Activated T-helper 17 cell treated with anti-CD3 and anti-CD28 coated beads, Interleukin-2, amount 50 U/mL, for 72 hours (primary cell): ENCODE measurements at places on chromosomes 11 and 22.

- ATAC-seq: no peak
These were observed 1.9 kb upstream of the PEX26 start for GRCh38 chr22:18075720-18076497.

DNA sequence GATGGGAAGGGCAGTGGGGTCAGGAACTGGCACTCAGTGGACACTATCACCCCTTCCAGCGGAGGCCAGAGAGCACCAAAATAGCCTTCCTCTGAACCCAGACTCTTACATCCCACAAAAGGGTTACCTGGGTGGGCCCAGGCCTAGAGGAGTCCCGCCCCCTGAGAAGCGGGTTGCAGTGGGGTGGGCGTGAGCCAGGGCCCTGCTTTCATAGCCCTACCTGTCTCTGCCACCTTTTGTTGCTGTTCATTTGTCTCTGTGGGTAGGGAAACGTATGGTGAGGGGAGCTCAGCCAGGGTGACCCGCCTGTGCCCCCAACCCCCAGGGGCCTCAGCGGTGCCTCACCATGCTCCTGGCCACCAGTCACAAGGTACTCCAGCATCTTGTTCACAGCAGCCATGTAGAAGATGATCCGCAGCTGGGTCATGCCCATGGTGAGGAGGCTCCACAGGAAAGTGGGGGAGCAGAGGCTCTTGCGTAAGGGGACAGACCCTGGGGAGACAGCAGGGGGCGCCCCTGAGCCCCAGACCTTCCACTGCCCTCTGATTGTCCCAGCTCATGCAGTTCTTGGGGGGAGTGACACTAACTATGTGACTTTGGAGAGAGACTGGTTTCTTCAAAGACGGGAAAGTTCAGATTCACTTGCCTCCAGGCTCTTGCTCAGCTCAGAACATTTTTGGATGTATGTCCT is 24.0 kb downstream of the SLC43A1 start:
- ATAC-seq: peak; percentile 74

- ATAC-seq: no peak
These were observed 263.1 kb downstream of the DDX10 start for GRCh38 chr11:108927791-108928545.

- no peak for ATAC-seq
These were observed 85.5 kb downstream of the NOX4 start for GRCh38 chr11:89405629-89406028.

- ATAC-seq: no peak
These were observed 30.4 kb upstream of the SHANK2 start for GRCh38 chr11:71282581-71283351.

- no peak for ATAC-seq
These were observed 19.5 kb downstream of the BLID start for GRCh38 chr11:122096272-122097112.

GRCh38 chr22:32811788-32812545 is 10.5 kb downstream of the TIMP3 start:
- ATAC-seq: no peak

- ATAC-seq: no peak
These were observed 121.3 kb upstream of the SERPIND1 start for GRCh38 chr22:20652582-20652981.

DNA sequence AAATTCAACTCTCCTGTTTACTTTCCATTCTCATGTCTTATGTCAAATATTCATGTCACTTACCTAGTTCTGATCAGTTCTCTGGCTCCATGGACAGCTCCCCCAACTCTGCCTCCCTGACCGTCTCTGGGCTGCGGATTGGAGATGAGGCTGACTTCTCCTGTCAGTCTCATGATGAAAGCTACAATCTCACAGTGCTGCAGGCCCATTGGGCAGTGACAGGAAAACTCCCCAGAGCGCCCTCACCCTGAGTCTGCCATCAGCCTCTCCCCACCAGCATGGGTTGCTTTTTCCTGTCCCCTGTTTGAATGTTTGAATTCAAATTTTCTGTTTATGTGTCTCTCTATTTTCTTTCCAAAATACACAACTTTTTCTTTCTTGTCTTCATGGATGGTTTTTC is 63.8 kb upstream of the TOP3B start:
- no peak for ATAC-seq

DNA sequence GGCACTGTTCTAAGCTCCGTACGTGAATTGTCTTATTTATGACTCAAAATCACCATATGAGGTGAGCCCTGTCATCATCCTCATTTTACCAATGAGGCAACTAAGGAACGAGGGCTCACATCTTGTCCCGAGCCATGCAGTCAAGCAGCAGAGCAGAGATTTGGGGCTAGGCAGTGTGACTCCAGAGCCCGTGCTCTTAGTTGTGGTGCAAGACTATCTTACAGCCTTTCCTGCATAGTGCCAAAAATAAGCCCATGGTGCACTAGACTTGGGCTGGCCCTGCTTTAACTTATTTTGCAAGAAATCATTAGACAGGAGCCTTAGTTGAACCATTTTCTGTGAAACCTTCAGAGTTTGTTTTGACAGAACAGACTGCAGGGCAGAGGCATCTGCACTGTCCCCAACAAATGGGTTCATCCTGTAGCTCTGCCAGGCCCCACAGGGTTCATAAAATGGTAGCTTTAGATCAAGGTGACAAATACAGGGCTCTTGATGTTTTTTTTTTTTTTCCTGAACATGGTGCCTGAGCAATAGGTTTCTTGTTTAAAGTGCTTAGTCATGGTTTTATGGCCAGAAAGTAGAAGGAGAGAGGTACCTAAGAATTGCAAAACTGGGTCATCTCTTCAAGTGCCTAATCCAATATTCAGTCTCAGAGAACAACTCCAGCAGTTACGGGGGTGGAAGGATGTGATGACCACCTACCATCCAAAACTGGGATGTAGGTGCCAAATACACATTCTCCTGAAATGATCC is 56.6 kb downstream of the BMAL1 start:
- ATAC-seq: peak; percentile 49

GRCh38 chr22:32342977-32343376 is 14.7 kb upstream of the RFPL3 start:
- peak; percentile 29 for ATAC-seq

GRCh38 chr22:23784215-23784732 is 2.5 kb upstream of the SMARCB1 start:
- ATAC-seq: no peak

GRCh38 chr22:33853200-33854097 is 66.8 kb downstream of the LARGE1 start:
- ATAC-seq: peak; percentile 52

DNA sequence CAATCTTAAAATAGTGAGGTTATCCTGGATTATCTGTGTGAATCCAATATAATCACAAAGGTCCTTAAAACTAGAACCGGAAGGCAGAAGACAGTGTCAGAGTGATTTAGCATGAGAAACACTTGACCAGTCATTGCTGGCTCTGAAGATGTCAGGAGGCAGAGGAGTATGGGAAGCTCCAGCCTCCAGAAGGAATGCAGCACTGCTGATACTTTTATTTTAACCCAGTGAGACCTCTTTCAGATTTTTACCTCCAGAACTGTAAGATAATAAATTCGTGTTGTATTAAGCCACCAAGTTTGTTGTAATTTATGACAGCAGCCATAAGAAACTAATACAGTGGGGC is 134.4 kb upstream of the ZC3H12C start:
- no peak for ATAC-seq

- no peak for ATAC-seq
These were observed 9.1 kb downstream of the NRXN2 start for GRCh38 chr11:64713781-64714363.

DNA sequence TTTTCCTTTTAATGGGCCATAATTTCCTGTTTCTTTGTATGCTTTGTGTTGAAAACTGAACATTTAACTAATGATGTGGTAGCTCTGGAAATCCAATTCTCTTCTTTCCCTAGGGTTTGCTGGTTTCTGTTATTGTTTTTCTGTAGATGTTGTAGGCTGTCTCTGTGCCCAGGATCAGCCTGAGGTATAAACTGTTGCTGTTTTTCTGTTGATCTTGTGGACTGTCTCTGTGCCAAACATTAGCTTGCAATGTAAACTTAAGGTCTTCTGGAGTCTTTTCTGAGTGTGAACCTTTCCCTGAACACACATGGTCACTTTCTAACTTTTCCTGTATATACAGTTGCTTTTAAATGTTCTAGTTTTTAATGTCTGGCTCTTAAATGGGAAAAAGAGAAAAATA is 5.9 kb upstream of the TSKU start:
- no peak for ATAC-seq

- ATAC-seq: no peak
These were observed 81.5 kb upstream of the CLDN5 start for GRCh38 chr22:19605508-19606331.

- ATAC-seq: no peak
These were observed 134.5 kb downstream of the ADAMTS15 start for GRCh38 chr11:130582981-130583380.

- no peak for ATAC-seq
These were observed 16.0 kb downstream of the RBM7 start for GRCh38 chr11:114416441-114416961.

DNA sequence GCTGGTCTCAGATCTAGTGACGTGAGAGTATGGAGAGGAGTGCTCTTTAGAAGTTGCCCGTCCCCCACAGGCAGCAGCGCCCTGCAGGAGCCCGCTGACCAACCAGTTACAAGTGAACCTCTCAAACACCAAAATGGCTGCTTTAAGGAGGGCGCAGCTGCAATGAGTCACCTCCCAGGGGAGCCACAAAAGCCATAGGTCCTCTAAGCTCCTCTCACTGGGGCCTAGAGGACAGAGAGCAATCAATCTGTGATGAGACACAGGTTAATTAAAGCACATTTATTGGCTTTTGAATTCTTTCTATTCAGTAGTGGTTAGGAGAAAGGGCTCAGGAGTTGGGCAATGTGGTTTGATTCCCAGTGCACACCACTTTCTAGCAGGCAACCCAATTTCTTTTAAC is 15.5 kb upstream of the RAPSN start:
- ATAC-seq: no peak

GRCh38 chr11:116513894-116514293 is 258.9 kb downstream of the BUD13 start:
- no peak for ATAC-seq

DNA sequence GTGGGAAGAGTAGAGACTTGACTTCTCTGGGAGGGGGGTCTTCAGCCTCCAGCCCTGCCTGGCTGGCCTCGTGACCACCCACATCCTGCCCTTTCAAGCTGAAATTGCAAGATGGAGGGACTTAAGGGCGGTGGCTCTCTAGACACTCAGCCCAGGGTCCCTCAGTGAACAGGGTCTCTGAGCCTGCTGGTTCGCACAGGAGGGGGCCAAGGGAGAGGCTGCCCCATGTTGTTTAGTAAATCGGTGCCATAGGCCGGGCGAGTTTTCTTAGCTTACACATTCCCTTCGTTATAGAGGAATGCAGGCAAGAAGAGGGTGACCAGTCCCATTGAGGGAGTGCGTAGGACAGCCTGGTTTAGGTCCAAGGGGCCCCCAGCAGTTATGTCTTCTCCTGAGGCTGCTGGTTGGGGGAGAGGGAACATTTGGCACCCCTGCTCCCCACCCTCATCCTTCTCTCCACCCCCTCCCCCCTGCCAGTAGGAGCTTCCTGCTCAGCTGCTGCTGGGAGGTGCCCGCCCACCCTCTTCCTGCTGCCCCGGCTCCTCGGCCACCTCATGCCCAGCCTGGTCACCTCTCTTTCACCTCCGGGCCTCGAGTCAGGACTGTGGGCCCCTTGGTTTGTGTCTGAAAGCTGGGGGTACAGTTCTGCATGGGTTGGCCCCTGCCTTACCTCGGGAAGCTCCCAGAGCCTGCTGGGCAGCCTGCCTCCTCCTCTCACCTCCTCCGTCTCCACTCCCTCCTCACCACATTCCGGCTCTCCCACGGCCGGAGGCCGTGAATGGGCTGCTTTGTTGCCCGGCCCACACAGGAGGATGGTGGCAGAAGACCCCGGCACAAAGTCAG is 3.9 kb downstream of the FRMD8 start:
- ATAC-seq: no peak

DNA sequence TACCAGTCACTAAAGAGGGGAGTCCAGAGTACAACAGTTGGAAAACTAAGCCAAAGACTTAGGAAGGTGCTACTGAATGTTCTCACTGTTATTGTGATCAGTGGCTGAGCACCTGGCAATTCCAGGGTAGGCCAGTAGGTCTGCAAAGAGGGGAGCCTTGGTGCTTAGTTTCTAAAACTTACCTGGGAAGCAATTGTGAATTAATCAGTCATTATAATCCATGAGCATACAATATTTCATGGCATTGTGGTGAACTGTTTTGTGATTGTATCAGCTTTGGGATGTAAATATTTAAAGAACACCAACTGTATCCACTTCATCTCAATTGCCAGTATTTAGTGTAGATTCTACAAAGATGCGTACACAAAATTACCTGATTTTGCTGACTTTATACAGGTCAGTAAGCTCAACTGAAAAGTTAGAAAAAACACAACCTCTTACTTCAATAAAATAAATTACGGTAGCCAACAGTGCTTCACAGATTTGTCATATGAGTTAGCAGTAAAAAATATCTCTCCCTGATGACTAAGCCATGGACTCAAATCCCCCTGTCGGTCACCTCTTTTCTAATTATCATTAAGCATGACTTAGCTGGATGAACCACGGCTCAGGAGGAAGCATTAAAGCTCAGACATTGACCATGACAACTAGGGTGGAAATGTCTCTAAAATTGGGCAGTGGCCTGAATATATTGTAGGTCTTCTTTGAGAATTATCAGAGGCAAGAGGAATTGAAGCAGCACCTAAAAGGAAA is 30.8 kb upstream of the SORL1 start:
- no peak for ATAC-seq

- peak; percentile 86 for ATAC-seq
These were observed 48.2 kb upstream of the CCDC134 start for GRCh38 chr22:41752011-41752970.

DNA sequence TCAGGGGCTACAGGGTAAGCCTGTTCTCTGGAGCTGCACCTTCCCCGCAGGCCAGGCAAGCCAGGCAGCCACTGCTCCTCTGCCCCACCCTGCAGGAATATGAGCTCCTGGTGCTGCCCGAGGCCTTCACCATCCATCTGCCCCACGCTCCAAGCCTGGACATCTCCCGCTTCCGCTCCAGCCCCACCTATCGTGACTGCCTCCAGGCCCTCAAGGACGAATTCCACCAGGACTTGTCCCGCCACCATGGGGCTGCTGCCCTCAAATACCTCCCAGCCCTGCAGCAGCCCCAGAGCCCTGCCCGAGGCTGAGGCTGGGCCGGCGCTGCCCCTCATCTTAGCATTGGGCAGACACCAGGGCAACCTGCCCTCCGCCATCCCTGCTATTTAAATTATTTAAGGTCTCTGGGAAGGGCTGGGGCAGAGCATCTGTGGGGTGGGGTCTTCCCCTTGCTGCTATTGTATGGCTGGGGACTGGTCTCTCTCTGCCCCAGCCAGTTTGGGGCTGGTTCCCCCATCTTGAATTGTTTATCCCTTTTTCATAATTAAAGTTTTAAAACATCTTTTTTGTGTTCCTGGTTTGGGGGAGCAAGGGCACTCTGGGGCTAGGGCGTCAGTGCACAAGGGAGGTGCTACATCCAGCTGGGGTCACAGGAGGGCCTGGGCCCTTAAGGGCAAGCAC is 6.2 kb downstream of the LARGE2 start:
- no peak for ATAC-seq

GRCh38 chr11:33500861-33501479 is 199.7 kb downstream of the C11orf91 start:
- ATAC-seq: no peak

- no peak for ATAC-seq
These were observed 665.4 kb downstream of the METTL15 start for GRCh38 chr11:28773606-28774005.
